Cardiac septum (tissue), 1 donor: ENCODE measurements at places on chromosomes 2 and 18.

DNA sequence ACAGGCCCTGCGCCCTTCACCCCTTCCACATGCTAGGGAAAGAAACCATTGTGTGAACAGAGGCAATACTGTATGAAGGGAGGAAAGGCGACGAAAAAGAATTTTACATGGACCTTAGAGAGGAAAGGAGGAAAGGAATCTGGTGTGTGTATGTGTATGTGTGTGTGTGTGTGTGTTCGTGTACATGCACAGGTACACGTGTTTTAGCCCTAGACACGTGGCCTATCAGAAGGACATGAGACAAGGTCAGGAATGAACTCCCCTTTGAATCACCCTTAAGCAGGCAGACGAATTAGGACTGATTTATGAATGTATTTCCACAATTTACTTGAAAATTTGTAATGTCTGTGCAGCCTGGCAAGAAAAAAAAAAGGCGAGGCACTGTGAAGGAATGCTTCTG, 276.0 kb downstream of the ZNF516 start:
- DNase-seq: no peak

- DNase-seq: no peak
These were observed 110.3 kb downstream of the SMAD7 start for GRCh38 chr18:48840491-48840877.

GRCh38 chr18:48706731-48707130, 167.9 kb downstream of the CTIF start:
- DNase-seq: no peak

DNA sequence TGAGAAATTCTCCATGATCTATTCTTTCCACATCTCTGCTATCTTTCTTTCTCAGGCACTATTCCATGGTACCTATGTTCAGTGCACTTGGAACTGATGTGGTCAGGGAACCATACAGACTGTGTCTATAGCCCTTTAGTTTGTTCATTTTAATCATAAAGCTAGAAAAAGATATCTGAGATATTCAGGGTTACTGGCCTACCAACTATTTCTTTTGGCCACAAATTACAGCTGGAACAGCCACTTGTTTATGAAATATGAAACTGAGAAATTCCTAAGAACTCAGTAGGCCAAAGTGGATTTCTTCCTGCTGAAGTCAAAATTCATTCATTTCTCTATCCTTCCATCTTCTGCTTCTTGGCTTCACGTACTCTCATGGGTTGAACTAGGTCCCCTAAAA, 22.8 kb upstream of the LYPD1 start:
- DNase-seq: no peak

DNA sequence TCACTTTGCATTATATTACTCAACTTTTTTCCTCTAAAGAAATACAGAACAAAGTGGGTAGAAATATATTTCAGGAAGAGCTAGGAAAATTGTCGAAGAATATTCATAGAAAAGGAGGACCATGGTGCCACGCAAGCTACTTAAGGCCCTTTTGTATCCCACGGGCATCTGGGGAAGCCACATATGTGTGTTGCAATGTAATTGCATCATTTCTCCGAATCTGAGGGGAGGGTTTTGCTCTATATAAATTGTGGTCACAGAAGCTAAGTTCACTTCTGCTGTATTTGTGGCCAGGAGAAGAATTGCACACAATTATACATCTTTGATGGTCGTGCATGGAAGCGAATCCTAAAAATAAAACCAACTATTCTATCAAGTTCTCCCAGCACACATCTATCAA, 360.3 kb downstream of the IRS1 start:
- DNase-seq: no peak

DNA sequence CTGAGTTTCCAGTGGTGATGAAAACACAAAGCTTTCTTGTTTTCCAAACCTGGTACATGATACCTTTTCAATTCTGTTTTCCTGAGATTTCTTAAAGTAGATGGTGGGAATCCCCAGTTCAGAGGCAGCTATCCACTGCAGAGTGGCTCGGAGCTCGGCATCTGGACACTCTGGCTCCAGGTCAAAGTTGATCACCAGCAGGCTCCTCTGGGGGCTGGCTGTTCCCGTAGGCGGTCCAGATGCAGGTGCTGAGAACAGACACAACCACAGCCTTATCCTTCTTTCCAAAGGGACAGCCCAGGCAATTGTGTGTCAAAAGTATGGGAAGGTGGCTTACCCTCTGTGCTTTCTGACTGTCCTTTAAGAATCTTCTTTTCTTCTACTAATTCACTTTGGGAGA, 119.5 kb downstream of the DAW1 start:
- DNase-seq: no peak

- no peak for DNase-seq
These were observed 39.0 kb downstream of the EN1 start for GRCh38 chr2:118808429-118808809.

DNA sequence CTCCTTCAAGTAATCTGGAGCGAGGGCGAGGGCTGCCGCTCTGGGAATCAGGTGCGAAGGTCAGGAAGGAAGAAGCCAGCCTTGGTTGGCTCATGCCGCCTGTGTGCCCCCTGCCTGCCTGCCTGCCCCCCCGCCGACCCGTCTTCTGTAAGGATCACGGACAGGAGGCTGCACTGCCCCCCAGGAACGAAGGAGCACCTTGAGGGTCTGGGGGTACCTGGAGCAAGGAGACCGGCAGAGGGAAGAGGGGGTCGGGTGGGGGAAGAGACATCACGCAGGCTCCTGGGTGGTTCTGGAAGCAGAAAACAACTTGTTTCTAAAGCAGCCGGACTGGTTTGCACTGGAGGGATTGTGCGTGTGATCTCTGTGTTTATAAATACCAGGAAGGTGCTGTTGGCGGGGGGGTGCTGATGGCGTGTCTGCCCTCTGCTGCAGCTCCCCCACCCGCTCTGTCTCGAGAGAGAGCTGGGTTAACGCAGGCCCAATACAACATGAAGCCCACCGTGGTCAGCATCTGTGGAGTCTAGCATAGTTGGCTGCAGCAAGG, 1.7 kb downstream of the FOSL2 start:
- peak; percentile 80 for DNase-seq
